Memory B cell (primary cell): ENCODE measurements at places on chromosomes 2 and 18.

DNA sequence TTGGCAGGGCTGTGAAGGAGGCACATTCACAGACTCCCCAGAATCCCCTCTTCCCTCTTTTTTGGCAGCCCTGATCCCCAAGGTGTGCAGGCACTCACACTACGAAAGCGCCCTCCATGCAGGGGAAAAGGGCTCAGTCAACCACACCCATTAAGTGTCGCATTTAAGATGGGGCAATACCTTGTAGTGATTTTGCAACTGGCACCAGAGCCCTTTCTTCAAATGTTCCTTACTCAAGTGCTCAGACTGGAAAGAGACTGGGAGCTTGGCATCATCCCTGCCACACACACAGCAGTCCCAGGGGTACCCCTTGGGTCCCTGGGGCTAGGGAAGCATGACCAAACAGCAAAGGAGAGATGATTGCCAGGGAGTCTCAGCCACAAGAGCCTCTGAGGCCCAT lies 190.1 kb downstream of the HAUS1 start:
- DNase-seq, result no peak

DNA sequence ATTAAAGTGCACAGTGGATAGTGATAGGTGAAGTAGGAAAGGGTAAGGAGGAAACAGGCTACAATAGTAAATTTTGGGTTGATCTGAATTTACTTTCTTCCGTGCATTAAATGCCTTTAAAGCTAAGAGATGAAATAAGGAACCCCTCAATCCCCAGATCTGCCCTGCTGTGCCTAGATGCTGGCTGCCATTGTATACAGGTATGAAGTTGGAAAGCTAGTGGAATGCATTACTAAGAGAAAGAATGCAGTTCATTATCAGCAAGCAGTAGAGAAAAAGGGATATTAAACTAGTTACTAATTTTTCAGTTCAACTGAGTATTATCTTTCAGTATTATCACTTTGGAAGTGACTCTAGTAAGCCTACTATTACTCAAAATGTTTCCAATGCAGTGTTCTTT lies 93.3 kb downstream of the WDPCP start:
- no peak for DNase-seq

- DNase-seq, result no peak
These were observed 45.5 kb upstream of the DNMT3A start for GRCh38 chr2:25386971-25387875.

DNA sequence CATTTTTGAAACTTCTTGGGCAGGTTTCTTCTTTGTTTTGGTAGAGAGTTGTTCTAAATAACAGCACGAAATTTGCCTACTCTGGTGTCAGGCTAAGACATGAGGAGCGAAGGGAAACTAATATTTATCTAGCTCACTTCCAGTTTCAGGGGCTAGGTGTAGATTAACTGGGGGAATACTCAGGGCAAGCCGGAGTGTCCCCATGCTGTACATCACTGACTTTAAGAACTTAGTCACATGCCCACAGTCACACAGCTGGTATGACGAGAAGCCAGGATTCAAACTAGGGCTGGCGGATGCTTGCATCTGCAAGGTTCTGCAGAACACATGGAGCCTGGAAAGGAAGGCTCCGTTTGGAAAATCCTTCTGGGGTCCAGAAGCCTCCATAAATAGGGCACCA lies 133.3 kb downstream of the ALPK2 start:
- DNase-seq, result no peak

DNA sequence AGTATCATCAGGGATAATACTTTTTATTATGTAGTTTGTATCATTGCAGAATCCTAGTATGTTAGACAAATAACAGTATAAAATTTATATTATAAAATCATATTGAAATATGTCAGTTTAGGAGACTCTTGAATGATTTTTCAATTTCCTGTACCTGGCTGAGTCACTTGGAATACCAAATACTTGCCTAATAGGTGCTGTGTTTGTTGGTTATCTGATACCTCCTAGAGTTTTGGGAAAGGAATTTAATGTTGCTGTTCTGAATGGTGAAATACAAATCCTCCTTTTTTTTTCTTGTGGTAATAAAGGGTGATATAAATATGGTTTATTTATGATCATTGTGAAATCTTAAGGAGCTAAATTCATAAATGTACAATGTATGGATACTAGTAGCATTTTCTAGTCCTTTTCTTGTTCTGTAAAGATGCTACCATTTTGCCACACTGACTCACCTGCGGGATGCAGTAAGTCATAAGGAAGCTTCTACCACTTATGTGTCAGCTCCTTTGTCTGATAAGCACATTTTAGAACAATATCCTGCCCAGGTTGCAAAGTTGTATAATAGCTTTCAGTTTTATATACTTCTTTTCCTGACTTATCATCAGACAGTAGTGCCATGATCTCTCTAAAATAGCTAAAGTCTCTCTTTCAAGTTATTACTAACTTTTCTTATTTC lies 465.5 kb downstream of the XIRP2 start:
- no peak for DNase-seq

DNA sequence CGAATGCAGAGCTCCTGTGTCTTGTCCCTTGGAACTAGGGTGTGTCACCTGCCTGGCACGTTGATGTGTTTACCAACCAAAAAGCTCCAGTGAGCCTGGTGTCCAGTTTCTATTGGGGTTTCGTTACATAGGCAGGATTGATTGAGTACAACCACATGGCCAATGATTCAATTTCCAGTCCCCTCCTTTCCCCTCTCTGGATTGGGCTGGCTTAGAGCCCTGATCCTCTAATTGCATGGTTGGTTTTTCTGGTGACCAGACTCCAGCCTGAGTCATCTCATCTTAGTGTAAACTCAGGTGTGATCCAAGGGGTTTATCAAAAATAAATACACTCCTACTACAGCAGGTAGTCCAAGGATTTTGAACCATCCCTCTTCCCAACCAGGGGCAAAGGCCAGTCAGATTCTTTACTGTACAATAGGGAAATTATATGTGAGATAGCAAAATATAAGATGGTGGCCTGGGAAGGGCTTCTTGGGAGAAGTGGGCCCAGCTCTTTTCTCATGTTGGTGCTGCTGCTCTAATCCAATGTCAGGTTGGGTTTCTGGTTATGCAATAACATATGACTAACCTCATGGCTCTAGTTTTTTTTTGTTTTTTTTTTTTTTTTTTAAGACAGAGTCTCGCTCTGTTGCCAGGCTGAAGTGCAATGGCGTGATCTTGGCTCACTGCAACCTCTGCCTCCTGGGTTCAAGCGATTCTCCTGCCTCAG lies 64.7 kb upstream of the MGAT5 start:
- DNase-seq, result no peak

DNA sequence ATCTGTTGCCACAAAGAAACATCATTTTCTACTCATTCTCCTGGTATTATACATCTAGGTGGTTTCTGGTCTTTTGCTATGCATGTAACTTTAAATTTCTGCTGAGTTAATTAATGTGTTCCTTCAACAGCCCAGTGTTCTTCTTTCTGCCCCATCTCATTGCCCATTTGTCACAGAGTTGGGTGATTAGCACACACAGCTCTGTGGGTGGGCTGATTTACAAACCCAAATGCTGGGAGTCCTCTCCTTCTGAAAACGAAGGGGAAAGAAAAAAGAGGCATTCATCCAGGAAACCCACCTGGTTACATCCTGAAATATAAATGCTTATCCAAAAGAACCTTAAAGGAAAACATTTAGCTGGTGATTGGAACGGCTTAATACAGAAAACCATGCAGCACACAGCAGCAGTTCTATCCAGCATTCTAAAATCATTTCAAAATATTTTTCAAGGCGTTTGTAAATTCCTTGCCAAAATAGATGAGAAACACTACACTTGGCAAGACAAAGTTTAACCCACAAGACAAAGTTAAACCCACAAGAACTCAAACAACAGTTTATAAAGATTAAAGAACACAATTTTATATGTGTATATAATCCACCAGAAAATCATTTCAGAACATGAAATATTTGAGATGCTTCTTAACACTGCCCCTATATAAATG lies 177.9 kb downstream of the ANTXR1 start:
- DNase-seq, result no peak

- no peak for DNase-seq
These were observed 146.7 kb downstream of the TSN start for GRCh38 chr2:121902171-121902591.

DNA sequence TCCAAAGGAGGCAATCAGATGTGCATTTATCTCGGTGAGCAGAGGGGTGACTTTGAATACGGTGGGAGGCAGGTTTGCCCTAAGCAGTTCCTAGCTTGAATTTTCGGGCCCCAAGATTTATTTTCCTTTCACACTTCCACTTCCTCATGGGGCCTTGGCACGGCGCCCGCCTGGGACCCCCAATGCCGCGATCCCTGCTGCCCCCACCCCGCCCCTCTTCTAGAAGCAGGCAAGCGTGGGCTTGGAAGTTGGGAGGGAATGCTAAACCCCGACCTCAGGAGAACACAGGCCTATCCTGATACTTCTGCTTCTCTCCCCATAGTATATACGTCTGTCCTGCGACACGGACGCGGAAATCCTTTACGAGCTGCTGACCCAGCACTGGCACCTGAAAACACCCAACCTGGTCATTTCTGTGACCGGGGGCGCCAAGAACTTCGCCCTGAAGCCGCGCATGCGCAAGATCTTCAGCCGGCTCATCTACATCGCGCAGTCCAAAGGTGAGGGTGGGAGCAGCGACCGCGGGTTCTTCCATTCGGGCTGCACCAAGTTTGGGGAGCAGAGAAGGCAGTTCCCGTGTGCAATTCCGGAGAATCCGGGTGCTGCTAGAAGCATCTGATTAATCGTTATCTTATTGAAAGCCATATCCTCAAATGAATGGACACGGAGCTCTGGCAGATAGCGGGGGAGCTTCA lies 21.6 kb downstream of the TRPM8 start:
- no peak for DNase-seq

DNA sequence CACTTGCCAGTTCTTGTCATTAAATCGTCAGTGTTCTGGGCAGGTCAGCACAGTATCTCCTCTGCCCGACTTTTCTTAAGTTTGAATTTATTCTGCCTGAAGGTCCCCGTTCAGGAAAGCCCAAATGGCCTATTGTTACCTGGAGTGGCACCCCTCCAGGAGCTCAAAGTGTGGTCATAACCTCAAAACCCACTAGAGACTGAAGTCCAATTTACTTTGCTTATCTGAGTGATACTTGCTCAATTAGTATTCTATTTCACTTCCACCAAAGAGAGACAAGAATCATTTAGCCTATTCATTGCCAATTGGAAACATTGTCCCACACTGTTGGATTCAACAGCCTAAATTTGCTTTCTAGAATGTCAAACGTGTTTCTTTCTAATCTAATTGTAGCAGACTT lies 375.3 kb downstream of the LNPK start:
- DNase-seq, result no peak

DNA sequence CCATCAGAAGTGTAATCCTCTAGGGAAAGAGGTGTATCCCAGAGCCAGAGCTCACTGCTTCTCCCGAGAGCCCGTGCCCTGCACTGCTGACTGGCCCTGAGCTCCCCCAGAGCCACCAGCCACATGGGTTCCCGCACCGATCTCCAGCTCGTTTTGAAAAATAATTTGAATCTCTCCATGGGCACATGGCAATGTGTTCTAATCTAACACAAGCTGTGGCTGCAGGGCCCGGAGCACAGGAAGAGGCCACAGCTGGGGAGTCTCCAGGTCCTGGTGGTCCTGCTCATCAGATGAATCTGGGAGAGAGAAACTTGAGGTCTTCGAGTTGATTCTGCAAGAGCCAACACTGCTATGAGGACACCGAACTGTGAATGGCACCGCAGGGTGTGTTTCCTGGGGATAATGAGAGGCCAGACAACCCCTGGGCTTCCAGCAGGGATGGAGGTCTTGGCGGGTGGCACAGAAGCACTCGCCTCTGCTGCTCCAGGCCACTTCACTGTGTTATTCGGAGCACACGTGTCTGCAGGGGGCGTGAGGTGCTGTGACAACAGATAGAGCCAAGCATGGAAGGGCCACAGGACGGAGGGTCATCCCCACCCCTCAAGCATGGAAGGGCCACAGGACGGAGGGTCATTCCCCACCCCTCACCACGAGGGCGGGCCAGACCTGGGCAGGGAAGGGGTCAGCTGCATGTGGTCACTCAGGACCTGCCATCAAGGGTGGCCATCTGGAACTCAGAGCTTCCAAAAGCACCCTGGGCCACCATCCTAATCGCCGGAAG lies 196.8 kb downstream of the NDUFA10 start:
- peak; percentile 4 for DNase-seq

- DNase-seq, result no peak
These were observed 31.6 kb upstream of the MREG start for GRCh38 chr2:216044883-216045486.

- no peak for DNase-seq
These were observed 34.8 kb downstream of the ASB1 start for GRCh38 chr2:238461491-238461890.

GRCh38 chr2:29697715-29698114 lies 223.7 kb downstream of the ALK start:
- no peak for DNase-seq

GRCh38 chr18:67232991-67233390 lies 283.5 kb downstream of the DSEL start:
- no peak for DNase-seq
